Activated CD8-positive, alpha-beta memory T cell treated with anti-CD3 and anti-CD28 coated beads, Interleukin-2, amount 50 U/mL, for 4 hours (primary cell): ENCODE measurements at places on chromosomes 3 and 15.

GRCh38 chr3:16311960-16312451 is 47.0 kb downstream of the OXNAD1 start:
- DNase-seq: peak; percentile 33

- DNase-seq: no peak
Measured at GRCh38 chr15:31298707-31299172, 27.9 kb upstream of the KLF13 start.

DNA sequence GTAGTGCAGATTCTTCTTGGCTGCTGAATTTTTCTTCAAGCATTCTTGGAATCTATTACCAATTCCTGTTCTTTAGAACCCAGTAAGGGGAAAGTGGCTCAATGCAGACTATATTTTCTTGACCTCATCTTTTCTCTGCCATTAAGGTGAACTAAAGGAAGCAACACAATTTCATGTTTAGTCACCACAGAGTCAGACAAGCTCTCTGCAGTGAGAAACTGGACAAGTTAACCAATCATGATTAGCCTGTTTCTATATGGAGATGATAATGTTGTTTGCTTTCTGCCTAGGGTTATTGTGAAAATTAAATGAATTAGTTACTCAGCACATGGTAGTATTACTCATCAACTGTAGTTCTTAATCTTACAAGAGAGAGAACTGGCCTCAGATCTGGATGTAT is 1075.1 kb downstream of the AGBL1 start:
- DNase-seq: no peak

DNA sequence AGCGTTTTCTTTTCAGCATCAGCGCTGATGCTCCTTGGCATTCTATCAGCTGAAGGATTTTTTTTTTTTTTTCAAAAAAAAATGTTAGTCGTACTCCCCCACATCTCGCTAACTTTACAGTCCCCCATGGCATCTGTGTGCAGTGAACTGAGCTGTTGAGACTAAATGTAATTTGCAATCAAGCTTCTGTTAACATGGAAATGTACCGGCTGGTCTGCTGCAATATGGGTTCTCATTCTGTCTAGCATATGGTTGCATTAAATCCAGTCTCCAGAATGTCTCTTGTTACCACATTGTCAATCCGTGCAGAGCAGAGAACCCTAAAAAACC is 32.2 kb upstream of the TPRG1 start:
- DNase-seq: no peak

DNA sequence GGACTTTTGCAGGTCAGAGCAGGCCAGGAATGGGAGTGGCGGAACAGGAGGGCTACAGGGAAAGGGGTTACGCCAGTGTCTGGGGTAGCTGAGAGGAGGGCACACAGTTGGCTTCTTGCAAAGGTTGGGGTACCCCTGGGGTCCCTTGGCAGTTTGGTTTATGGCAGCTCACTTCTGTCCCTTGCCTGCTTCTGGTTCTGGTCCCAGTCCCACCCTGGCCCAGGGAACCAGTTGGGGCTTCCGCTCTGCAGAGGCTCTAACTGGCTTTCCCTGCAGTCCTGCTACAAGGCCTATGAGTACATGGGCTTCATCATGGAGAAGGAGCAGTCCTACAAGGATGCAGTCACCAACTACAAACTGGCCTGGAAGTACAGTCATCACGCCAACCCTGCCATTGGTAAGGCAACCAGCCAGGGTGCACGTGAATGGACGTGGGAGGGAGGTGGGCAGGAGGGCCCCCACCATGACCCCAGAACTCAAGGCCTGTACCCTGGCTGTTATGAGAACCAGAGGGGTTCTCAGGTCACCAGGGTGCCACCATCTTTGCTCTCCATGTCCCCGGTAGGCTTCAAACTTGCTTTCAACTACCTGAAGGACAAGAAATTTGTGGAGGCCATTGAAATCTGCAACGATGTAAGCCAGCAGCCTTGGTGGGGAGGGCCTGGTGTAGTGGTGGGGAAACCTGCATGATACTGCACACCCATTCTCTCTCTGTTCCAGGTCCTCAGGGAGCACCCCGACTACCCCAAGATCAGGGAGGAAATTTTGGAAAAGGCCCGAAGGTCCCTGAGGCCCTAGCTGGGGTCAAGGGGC is 15.2 kb downstream of the CSRNP1 start:
- DNase-seq: no peak

DNA sequence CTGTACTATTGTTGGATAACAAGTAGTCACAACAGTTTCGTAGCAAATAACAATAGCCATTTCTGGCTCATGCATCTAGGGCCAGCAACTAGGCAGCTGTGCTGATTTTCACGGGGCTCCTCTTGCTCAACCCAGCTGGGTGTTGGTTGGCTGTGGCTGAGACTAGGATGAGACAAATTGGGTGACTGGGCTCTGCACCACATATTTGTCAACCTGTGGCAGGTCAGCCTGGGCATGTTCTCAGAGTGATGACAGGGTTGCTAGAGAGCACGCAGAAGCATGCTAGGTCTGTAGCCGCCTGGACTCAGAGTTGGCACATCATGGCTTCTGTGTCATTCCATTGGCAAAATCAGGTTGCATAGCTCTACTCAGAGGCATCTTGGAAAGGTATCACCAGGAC is 175.9 kb downstream of the OTOL1 start:
- DNase-seq: no peak

DNA sequence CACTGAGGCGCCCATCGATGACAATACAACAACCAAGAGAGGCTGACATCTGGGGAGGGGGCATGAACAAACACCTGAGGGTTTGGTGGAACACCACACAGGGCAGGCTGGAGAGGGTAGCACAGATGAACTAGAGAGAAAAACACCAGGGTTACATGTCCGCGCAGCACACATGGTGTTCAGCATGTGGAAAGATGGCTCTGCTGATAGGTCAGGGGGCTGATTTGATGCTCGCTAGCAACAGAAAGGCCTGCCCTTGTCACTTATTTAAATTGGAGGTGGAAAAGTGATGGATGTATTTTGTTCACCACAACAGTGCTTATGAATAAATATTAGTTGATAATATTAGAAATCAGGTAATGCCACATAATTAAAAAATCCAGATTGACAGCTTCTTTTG is 67.5 kb downstream of the FRMD4B start:
- DNase-seq: no peak

DNA sequence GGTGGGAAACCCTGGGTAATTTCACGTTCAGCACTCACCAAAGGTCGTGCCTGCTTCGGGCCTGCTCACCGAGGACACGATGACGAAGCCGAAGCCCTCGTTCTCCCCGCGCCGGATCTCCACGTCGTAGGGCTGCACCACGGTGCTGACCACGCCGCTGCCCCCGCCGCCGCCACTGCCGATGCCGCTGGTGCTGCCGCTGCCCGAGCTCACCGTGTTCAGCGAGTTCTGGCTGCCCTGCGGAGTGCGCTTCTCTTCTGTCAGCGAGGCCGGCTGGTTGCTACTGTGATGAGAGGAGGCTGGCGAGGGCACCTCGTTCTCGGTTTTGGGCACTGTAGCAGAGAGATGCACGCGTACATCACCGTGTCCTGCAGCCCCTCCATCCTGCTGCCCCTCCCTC is 659.5 kb downstream of the MAGI1 start:
- DNase-seq: no peak

- DNase-seq: no peak
Measured at GRCh38 chr15:27936164-27936563, 163.0 kb downstream of the OCA2 start.

DNA sequence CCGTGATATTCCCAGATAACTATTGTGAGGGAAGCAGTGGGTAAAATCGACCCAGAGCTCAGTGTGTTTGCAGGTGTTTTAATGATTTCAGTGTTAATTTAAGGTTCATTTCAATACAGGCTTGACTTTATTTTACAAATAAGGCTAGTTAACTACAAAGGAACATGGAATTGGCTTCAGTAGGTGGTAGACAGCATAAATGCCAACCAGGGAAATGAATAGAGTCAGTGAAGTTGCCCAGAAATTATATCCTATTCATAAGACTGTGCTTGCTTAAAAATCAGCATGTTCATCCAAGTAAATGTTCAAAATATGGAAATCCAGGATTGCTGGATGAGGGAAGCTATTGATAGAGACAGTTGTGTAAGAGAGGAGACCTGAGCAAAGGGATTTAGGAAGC is 66.1 kb downstream of the LARS2 start:
- DNase-seq: no peak

DNA sequence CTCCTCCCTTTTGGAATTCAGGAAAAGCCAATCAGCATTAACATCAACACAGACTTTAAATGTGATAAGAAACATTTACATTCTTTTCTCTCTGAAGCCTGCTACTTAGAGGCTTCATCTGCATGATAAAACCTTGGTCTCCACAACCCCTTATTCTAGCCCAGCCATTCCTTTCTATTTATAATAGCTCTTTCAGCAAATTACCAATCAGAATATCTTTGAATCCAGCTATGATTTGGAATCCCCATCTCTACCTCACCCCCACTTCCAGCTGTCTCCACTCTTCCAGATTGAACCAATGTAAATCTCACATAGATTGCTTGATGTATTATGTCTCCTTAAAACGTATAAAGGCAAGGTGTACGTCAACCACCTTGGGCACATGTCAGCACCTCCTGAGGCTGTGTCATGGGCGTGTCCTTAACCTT is 139.7 kb downstream of the TUSC7 start:
- DNase-seq: no peak

- DNase-seq: no peak
Measured at GRCh38 chr3:69720824-69721223, 18.4 kb upstream of the MITF start.

DNA sequence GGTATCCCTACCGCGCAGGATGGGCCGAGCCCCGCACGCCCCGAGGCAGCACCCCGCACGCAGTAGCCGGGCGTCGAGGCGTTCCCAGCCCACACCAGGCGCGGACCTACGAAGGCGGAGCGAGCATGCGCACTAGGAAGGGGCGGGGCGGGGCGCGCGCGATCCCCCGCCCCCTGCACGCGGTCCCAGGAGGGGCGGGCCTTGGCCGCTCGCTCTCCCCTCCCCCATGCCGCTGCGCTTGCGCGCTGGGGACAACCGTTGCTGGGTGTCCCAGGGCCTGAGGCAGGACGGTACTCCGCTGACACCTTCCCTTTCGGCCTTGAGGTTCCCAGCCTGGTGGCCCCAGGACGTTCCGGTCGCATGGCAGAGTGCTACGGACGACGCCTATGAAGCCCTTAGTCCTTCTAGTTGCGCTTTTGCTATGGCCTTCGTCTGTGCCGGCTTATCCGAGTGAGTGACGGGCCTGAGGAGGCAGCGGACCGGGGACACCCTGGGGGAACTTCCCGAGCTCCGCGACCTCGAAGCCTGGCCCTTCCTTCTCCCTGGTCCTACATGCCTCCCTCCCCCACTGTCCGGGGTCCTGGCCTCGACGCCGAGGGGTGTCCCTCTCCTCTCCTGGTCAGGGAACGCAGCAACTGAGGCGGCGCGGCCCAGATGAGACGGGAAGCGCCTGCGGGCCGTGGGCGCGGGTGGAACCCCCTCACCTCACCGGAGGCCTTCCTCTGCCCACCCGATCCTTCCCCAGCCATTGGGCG is at the start of gene SPESP1:
SPESP1 (plus strand) TSS at position 258 of the 755 bp plus-strand sequence; CDS start at position 387, 129 bp downstream.
- peak; percentile 42 for DNase-seq

GRCh38 chr15:20386198-20386597 is 155.4 kb downstream of the GOLGA6L6 start:
- no peak for DNase-seq

DNA sequence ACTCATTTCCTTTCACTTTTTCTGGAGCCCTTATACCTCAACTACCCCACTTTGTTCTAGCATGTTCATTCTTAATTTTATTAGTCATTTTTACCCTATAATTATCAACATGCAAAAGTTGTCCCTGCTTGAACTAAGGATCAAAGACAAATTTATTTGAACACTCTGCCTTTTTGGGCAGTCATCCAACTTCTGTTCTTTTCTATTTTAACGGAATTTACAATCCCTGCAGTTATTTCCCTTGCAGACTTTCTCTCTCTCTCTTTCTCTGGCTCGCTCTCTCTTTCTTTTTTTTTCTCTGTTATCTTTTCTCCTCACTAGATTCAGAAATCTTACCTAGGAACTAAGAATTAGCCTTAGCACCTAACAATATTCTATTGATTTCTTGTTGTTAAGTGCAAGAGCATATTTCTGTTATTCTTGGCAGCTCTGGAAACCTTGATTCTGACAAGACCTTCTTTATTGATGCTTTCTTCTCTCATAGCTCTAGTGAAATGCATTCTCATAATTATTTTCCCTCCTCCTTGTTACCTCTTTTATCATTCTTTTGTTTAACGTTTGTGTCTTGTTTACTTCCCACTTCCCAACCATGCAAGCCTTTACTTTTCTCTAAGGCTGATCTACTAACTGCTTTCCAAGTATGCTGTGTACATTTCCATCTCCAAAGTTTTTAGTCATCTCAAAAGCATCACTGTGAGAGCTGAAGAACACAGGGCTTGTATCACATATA is 951.6 kb downstream of the DIPK2A start:
- DNase-seq: no peak

DNA sequence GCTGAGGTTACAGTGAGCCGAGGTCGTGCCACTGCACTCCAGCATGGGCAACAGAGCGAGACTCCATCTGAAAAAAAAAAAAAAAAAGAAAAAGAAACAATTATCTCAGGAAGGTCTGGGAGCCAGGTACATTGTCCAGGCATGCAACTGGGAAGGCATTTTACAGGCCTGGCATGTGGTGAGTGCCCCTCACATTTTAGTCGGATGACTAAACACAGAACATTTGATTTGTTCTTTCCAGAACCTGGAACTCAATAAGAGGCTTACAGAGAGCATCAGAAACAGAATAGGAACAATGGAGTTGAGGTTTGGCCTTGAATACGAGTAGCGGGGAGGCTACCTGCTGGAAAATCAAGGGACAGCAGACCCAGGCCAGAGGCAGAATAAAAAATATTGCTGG is 33.7 kb upstream of the IGF1R start:
- no peak for DNase-seq

GRCh38 chr3:145519398-145520047 is 641.5 kb downstream of the PLOD2 start:
- no peak for DNase-seq

GRCh38 chr3:120684896-120685295 is 2.9 kb upstream of the HGD start:
- no peak for DNase-seq

DNA sequence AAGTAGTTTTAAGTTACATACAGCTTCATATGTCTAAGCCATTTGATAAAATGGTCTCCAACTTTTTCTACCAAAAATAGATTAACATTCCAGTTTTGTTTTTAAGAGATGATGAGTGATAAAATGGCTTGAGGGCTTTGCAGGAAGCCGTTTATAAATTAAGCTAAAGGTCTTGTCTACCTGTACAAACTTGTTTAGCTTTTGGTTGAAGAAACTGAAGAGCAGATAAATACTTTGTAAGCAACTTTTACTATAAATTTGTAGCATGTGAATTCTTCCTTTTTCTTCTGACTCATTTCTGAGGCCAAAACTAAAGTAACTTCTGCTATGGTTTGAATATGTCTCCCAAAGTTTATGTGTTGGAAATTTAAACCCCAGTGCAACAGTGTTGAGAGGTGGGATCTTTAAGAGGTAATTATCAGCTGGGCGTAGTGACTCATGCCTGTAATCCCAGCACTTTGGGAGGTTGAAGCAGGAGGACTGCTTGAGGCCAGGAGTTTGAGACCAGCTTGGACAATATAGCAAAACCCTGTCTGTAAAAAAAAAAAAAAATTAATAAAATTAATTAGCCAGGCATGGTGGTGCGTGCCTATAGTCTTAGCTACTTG is 8.2 kb upstream of the NEDD4 start:
- DNase-seq: no peak

- no peak for DNase-seq
Measured at GRCh38 chr3:38722781-38723568, 73.5 kb upstream of the SCN5A start.
